Femur (tissue), 1 donor: ENCODE measurements at places on chromosomes 5 and 9.

DNA sequence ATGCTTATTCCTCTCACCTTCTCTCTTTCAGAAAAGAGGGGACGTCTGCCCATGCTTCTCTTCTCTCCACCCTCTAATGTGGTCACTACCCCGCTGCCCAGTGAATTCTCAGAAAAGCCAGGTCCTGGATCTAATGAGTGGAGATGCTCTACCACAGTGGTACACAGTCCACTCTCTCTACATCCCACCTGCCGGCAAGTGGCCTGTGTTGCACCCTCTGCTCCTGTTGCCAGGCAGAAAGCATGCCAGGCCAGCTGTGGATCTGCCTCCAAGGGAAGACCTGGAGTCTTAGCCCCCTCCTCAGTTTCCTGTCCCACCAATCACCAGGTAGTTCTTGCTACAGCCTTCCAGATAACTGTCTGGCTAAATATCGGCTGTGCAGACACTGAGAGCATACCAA lies 71.2 kb upstream of the SPDL1 start:
- no peak for DNase-seq

DNA sequence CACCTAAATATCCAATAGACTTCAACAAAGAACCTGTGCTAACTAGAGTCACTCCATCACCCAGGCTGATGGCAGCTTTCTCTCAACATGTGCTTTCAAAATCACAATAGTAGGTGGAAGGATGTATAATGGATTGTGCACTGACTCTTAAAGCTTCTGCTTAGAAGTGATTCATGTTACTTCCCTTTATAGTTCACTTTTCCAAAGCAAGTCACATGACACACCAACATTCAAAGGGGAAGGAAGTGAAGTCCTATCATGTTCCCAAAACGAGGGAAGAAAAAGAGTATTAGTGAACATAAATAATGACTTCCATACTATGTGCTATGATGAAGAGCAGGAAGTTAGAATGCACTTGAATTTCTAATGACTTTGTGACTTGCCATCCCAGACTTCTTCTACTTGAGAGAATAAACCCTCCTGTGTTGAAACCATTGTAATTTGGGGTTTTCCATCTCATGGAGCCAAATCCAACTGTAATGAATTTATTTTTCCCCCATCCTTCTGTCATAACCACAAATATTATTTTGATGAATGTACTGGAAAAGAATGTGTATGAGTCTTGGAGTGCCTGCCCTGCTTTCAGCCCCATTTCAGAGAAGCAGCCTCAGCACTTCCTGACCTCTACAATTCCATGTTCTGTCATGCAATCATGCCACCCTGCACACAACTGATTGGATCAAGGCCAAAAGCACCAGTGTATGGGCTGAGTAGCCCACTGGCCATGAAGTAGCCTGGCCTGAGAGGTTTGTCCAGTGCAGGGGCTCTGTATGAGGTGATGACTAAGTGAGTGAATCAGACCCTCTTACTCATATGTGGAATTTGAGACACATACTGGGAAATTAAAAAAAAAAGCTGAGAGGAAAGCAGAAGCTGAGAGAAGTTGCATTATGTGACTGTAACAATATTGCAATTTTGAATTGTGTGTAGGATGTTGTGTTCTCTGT lies 525.9 kb upstream of the CLINT1 start:
- no peak for DNase-seq

- DNase-seq = peak; percentile 85
Observed at GRCh38 chr9:129131300-129132145, 20.3 kb downstream of the PTPA start.

GRCh38 chr9:74497748-74498620 lies 849 bp downstream of the RORB start:
- peak; percentile 24 for DNase-seq

GRCh38 chr5:168136340-168136739 lies 155.1 kb upstream of the WWC1 start:
- no peak for DNase-seq

DNA sequence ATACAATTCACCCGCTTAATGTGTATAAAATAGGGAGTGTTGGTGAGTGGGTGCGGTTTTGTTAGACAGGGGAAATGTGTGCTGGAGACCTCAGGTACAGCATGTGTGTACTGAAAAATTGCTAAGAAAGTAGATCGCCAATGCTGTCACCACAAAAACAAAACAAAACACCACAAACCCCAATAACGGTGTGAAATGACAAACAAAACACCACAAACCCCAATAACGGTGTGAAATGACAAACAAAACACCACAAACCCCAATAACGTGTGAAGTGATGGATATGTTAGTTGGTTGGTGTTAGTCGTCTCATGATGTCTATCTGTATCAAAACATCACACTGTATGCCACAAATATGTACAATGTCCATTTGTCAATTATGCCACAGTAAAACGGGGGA lies 14.2 kb upstream of the GFPT2 start:
- DNase-seq = no peak

DNA sequence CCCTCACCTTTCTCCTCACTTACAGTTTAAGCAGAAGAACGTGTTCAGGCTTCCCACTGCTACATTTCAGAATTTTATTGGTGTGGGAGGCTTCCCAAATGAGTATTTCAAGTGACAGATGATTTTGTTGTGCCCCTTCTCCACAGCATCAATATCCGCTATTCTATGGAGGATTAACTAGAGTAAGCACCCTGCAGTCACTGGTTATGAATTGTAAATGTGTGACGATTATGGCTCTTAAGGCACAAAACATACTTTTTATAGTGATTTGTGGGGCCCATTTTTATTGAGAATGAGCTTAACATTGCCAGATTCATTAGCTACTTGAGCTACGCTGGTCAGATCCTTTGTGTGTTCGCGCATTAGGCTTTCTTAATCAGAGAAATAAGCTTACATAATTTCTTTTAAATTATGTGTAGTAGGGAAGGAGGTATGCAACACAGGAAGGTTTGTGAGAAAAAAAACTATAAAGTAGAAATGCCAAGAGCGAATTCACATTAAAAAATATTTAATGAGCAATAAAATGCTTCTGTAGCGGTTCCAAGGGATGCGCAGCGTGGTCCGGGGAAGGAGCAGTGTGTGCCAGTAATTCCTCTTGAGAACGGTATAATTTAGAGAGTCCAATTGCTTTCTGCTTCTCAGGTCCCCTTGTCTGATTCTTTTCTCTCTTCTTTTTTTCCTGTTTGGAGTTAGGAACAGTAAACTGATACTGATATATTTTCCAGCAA lies 2380.4 kb downstream of the MAT2B start:
- no peak for DNase-seq

DNA sequence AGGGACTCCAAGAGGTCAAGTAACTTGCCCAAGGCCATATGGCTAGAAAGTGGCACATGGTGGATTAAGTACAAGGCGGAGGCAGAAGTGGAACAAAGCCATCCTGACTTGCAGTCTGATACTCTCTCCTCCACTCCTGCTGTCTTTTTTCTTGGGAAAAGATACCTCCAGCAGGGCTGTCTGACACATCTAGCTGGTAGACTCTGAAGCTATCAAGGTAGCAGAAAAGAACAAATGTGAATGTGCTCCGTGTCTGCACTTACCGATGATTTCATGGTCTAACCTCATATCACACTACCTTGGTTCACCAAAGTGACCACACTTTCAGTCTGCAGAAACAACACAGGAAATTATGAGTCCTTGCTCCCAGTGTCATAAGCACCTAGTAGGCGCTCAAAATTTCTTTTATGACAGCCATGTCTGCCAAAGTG lies 284.8 kb downstream of the CRB2 start:
- DNase-seq = no peak

- no peak for DNase-seq
Observed at GRCh38 chr9:83383034-83383433, 155.2 kb downstream of the FRMD3 start.

DNA sequence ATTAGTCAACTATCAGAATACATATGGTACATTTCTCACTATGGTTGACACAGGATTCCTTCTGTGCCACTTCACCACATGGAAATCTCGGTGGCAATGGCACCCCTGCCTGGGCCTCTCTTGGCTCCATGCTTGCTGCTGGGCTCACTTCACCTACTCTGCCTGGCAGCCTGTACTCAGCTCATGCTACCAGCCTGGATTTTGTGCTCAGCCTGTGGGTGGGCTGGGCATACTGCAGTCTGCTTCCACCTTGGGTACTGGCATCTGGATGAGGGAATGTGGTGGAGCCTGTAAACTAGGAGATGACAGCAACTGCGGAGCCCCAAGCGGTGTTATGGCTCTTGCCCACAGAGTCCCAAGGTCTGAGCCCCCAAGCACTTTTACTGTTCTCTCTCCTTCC lies 604.1 kb downstream of the MTRR start:
- DNase-seq = no peak

- no peak for DNase-seq
Observed at GRCh38 chr9:5430912-5431311, 6.8 kb downstream of the PLGRKT start.

DNA sequence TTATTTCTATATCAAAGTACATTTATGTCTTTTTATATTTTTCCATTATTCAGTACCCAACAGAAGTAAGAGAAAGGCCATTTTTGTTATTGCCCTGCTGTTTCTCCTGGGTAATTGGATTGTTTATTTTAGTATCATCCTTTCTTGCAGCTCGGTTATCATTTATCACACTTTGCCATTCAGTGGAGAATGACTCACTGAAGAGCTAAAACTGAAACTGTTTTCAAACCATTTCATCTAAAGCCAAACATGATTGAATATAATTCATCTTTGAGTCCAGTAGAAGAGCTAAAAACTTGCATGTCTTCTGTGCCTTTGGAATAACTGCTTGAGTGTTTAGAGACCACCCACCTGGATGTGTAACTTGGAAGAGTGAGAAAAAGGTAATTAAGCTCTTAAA lies 139.5 kb upstream of the PRDM9 start:
- no peak for DNase-seq

- DNase-seq = no peak
Observed at GRCh38 chr5:72300590-72301339, 19.3 kb downstream of the MRPS27 start.

GRCh38 chr5:28766565-28767158 lies 1728.3 kb upstream of the CDH9 start:
- no peak for DNase-seq

DNA sequence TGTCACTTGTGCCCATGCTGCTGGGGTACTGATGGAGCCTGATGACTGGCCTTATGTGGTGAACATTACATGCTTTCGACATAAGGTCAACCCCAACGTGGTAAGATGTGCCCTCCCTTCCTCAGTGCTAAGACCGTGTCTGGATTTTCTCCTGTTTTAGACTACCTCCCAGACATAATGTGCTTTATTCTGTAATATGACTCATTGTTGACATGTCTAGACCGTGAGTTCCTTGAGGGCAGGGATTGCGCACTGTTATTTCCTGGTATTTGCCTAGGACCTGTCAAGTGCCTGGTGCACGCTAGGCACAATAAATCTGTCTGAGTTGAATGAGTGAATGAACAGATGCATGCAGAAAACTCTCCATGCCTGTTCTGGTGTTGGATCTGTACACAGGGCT lies 346.0 kb downstream of the KDM4C start:
- DNase-seq = no peak

DNA sequence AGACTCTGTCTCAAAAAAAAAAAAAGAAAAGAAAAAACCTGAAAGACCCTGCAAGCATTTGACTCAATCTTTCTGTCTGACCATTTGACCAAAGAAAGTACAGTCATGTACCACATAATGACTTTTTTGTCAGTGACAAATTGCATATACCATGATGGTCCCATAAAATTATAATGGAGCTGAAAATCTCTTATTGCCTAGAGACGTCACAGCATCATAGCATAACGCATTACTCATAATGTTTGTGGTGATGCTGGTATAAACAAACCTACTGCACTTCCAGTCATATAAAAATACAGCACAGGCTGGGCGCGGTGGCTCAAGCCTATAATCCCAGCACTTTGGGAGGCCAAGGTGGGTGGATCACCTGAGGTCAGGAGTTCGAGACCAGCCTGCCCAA lies 10.5 kb downstream of the ECM2 start:
- DNase-seq = no peak

DNA sequence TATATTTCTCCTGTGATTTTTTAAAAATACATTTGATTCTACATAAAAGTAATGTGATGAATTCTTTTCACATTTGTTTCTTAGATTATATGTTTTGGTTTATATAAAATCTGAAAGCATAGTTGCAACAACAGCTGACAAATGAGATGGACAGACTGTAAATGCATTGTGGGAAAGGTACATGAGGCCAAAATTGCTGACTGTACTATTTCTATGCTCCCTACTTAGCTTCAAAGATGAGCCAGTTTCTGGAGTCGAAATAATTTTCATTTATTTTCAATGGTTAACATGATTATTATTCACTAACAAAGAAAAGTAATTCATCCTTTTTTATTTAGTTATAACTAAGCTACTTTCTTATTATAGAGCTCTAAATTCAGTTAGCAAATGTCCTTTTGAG lies 441.3 kb upstream of the CCNG1 start:
- DNase-seq = no peak

GRCh38 chr9:109199676-109200075 lies 32.6 kb upstream of the FRRS1L start:
- no peak for DNase-seq

DNA sequence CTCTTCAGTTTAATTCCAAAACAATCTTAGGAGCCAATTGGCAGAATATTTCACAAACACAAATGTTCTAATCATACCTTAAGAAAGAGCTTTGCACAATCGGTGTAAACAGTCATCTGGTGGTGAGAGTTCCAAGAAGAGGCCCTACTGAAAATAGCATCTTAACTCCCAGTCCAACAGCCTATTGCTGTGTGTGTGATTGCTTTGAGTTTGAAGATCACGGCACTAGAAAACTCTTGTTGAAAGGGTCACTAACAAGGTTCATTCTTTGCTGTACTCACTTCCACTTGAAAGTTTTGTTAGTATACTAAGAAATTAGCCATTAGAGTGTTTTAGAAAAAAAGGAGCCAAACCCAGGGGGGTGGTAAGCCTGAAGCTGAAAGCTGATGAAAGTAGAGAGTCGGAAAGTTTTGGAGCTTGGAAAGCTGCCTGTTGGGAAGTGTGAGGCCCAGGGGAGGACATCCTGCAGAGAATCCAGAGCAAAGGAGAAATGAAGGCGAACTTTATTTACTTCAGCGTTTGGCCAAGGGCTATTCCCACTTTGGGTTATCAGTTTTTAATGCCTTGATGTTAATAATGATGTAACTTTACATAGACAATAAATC lies 180.3 kb upstream of the GHR start:
- DNase-seq = peak; percentile 22

- no peak for DNase-seq
Observed at GRCh38 chr5:6321078-6321477, 57.3 kb downstream of the MED10 start.

GRCh38 chr5:64854855-64855254 lies 86.1 kb downstream of the CWC27 start:
- DNase-seq = no peak
